ENCODE measurements at places on chromosomes 7 and 10. TPM values are rescaled to one million over a fixed set of nuclear protein-coding genes. Genes with fewer than 3 reads are reported as not detected.
A peak's percentile ranks its signal among the peaks of the same experiment; 100 is the strongest.

DNA sequence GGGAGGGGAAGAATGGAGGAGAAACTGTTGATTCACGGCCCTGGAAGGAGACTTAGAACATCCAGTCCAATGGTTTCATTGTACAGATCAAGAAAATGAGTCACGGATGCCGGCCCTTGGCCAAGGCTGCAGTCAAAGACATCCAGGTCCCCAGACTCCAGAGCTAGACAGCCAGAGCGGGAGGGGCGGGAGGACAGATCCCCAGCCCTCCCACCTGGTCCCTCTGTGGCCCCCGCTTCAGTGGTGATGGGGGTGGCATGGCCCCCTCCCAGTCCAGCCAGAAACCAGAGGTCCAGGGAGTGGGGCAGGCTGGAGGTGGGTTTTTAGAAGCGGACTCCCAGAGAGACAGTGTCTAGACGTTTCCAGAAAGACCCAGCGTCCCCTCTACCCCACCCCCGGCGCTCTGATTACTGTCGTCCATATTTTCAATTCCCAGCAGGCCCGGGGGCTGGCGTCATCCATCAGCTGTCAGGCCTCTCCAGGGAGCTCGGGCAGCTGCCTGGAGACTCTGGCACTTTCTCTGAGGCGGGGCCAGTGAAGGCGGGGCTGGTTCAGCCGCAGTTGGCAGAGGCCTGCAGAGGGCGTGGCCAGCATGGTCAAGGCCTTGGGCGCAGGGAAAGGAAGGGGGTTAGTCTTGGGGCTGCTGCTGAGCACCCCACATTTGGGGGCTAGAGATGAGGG, 8.0 kb upstream of the HSPB1 start:
- no peak for DNase-seq
- no peak overlapping the region for H3K27ac ChIP-seq
- H3K4me3 ChIP-seq = no peak overlapping the region
- H3K4me1 ChIP-seq = peaks cover 12% of the 10 kb centered on the region

- peaks cover 24% of the 10 kb centered on the region for H3K27me3 ChIP-seq
- no peak for DNase-seq
- H3K27ac ChIP-seq = no peak overlapping the region
- H3K36me3 ChIP-seq = peaks cover 2% of the 10 kb centered on the region
- peaks cover 3% of the 10 kb centered on the region for H3K4me1 ChIP-seq
Observed at GRCh38 chr7:158549616-158550393, 37.8 kb downstream of the PTPRN2 start.

- no peaks in the 10 kb centered on the region for H3K4me1 ChIP-seq
- no peak for DNase-seq
- H3K27me3 ChIP-seq = no peaks in the 10 kb centered on the region
- H3K4me3 ChIP-seq = no peak overlapping the region
- H3K36me3 ChIP-seq = peaks cover 2% of the 10 kb centered on the region
Observed at GRCh38 chr7:157224627-157225026, 85.9 kb downstream of the UBE3C start.

GRCh38 chr10:15313843-15314242, 57.2 kb downstream of the FAM171A1 start:
- no peak overlapping the region for H3K27ac ChIP-seq
- H3K4me1 ChIP-seq = peaks cover 7% of the 10 kb centered on the region
- H3K4me3 ChIP-seq = no peak overlapping the region

- H3K27me3 ChIP-seq = no peaks in the 10 kb centered on the region
- peak overlapping the region; percentile 90 for H3K4me3 ChIP-seq
- peak overlapping the region; percentile 96 for H3K27ac ChIP-seq
Observed at GRCh38 chr10:17234431-17234945, 6.4 kb downstream of the VIM start.

GRCh38 chr10:12375076-12375504, 25.7 kb downstream of the CAMK1D start:
- peaks cover 8% of the 10 kb centered on the region for H3K4me1 ChIP-seq
- DNase-seq = no peak
- H3K27ac ChIP-seq = no peak overlapping the region
- no peaks in the 10 kb centered on the region for H3K36me3 ChIP-seq
- no peaks in the 10 kb centered on the region for H3K27me3 ChIP-seq

GRCh38 chr7:107721286-107721685, 22.7 kb upstream of the CBLL1 start:
- H3K27me3 ChIP-seq = peaks cover 16% of the 10 kb centered on the region
- no peak overlapping the region for H3K4me3 ChIP-seq
- H3K4me1 ChIP-seq = peaks cover 10% of the 10 kb centered on the region
- peaks cover 6% of the 10 kb centered on the region for H3K36me3 ChIP-seq
- no peak for DNase-seq

DNA sequence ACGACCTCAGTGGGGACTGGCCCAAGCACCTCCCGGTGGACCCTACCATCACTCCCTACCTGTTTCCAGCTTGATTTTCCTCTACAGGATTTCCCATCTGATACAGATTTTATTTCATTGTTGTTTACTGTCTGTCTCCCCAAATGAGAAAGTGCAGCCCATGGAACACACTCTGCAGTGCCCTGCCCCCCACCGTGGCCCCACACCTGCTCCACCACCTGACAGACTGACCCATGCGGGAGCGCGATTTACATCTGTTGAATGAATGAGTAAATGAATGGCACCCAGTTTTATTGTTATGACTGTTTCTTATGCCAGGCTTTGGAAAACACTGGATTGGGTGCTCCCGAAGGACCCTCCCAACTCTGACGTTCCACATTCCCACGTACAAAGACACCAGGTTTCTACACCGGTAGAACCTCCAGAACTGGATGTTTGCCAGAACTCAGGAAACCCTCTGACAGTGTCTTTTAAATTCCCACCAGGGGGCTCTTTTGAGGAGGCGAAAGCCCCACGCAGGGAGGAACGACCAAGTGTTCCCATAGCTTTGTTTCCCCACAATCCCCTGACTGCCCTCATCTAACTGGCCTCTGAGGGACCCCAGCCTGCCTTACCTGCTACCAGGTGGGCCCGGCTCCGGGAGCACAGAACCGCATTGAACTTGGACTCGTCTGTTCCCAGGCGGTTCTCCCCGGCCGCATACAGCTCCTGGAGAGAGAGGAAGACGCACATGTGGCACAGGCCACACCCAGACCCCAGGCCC, 29.0 kb downstream of the PLAC9 start:
- H3K27ac ChIP-seq = peak overlapping the region; percentile 77
- H3K27me3 ChIP-seq = no peaks in the 10 kb centered on the region
- peaks cover 20% of the 10 kb centered on the region for H3K4me1 ChIP-seq
- H3K36me3 ChIP-seq = peaks cover 15% of the 10 kb centered on the region
- no peak for DNase-seq

- no peaks in the 10 kb centered on the region for H3K4me1 ChIP-seq
- H3K36me3 ChIP-seq = no peaks in the 10 kb centered on the region
- no peak overlapping the region for H3K4me3 ChIP-seq
- H3K27me3 ChIP-seq = peaks cover 41% of the 10 kb centered on the region
- DNase-seq = no peak
Observed at GRCh38 chr7:35492451-35493175, 202.3 kb downstream of the HERPUD2 start.

DNA sequence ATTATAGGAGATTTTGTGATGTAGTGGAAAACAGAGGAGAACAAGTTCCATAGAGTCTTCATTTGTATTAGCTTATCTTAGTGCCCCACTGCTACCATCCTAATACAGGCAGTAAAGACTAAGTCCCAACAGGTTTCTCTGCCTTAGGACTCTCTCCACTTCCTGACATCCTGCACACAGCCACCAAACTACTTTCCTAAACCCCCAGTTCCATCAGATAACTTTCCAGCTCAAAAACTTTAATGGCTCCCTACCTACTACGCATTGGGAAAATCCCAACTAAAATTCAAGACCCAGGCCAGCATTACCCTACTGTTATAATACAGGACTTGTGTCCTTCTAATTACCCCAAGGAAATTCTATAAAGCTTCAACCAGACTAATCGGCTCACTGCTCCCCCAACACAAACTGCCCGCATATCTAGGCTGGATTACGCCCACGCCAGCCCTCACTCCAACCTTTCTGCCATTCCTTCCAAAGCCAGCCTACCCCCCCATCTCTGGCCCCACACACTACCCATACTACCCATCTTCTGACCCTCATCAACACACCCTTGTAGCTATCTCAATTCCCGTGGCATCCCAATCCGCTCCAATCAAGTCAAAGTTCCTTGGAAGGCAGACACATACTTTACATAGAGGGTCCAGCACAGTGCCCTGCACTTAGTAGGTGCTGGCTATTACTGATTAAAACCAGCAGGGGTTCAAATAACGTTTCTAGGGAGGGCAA, 1.4 kb downstream of the IDE start:
- peaks cover 35% of the 10 kb centered on the region for H3K4me1 ChIP-seq
- H3K27me3 ChIP-seq = no peaks in the 10 kb centered on the region
- peak overlapping the region; percentile 90 for H3K27ac ChIP-seq
- no peaks in the 10 kb centered on the region for H3K36me3 ChIP-seq
- no peak for DNase-seq
- peak overlapping the region; percentile 84 for H3K4me3 ChIP-seq

DNA sequence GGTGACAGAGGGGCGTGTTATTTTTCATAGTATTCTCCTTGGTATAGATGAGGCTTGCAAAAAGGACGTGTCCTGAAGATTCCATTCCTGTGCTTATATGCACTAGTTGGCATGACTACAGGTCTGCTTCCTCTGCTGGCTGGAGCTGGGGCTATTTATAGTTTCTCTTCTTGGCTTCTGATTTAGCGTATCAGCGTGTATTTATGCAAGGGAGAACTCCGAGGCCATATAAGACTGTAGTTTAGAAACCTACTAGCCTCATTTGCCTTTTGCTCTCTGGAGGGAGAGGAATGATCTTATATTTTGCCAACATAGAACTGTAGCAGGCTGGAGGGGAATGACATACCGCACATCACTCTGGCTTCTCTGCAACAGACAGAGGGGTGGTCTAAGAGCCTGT, 39.7 kb downstream of the CACNB2 start:
- DNase-seq = no peak
- peaks cover 2% of the 10 kb centered on the region for H3K36me3 ChIP-seq
- no peaks in the 10 kb centered on the region for H3K4me1 ChIP-seq
- H3K4me3 ChIP-seq = no peak overlapping the region
- H3K27ac ChIP-seq = no peak overlapping the region

CALML5 gene
- not detected for total RNA-seq

GRCh38 chr7:149874644-149875028, 867 bp downstream of the ATP6V0E2 start:
- H3K36me3 ChIP-seq = no peaks in the 10 kb centered on the region
- no peak for DNase-seq
- H3K27ac ChIP-seq = peak overlapping the region; percentile 86
- peak overlapping the region; percentile 90 for H3K4me3 ChIP-seq

CPED1 gene
- total RNA-seq = 0.40 TPM

DNA sequence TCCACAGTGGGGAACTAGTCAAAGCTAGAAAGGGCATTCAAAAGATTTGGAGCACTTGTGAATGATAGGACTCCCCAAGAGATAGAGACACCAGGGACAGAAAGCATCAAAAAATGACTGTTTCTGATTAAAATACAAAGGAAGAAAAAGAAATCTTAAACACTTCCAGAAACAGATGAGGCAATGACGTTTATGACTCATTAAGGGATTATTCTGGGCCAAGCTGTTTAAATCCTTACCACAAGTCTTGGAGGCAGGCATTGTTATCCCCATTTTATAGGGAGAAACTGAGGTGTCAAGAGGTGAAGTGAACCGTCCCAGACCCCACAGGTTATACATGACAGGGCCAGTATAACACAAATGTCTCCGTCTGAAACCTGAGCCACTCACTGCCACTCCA, 68.3 kb upstream of the AMPH start:
- no peaks in the 10 kb centered on the region for H3K36me3 ChIP-seq
- H3K27ac ChIP-seq = no peak overlapping the region
- H3K27me3 ChIP-seq = peaks cover 8% of the 10 kb centered on the region
- no peak for DNase-seq
- H3K4me1 ChIP-seq = no peaks in the 10 kb centered on the region

DNA sequence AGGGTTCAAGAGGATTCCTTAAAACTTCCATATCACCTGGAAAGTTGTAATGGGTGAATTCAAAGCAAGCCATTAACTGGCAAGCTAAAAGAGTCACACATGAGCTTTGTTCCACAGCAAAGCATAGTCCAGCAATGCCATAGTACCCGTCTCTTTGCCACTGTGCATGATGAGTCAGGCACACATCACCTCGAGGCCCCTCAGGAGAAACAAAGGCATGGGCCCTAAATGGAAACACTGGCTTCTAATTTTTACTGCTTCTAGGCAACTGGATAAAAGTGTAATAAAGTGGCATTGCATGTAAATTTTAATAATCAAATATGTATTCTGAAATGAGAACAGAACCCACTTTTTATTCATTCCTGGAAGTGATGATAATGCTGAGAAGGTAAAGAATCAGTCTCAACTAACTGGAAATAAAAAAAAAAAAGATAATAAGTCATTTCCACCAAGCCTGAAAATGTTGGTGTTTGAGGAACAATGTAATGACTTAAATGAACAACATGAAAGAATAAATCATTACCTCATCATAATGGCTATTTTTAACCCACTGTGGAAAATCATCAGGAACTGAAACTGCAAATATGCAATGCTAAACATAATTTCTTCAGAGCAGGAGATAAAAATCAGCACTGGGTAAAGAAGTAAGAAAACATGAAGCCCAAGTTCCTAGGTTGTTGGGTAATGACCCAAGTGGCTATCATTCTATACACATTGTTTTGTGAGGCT, 104.9 kb downstream of the CDK6 start:
- DNase-seq = no peak
- no peak overlapping the region for H3K4me3 ChIP-seq
- H3K4me1 ChIP-seq = peaks cover 22% of the 10 kb centered on the region
- peaks cover 6% of the 10 kb centered on the region for H3K36me3 ChIP-seq
- peak overlapping the region; percentile 53 for H3K27ac ChIP-seq
- no peaks in the 10 kb centered on the region for H3K27me3 ChIP-seq

DNA sequence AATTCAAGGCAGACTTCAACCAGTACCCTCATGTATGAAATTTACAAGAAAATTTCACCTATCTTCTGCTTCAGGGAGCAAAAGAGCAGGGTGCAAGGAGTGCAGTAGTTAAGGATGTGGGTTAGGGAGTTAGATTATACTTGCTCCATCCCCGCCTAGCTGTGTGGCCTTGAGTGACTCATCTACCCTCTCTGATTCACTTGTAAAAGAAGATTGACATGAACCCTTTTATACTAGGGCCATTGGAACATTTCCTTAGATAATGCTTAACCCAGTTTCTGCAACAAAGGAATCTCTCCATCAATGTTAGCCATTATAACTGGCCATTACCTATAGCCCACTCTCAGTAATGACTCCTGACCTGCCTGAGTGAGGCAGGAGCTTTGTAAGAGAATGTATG, 10.2 kb upstream of the HSPA12A start:
- H3K36me3 ChIP-seq = no peaks in the 10 kb centered on the region
- DNase-seq = no peak
- H3K27ac ChIP-seq = no peak overlapping the region

- no peak for DNase-seq
- no peak overlapping the region for H3K27ac ChIP-seq
- no peaks in the 10 kb centered on the region for H3K27me3 ChIP-seq
- no peak overlapping the region for H3K4me3 ChIP-seq
- no peaks in the 10 kb centered on the region for H3K36me3 ChIP-seq
- H3K4me1 ChIP-seq = no peaks in the 10 kb centered on the region
Observed at GRCh38 chr7:48959676-48960075, 35.3 kb downstream of the CDC14C start.

GRCh38 chr7:91512958-91513357, 248.7 kb downstream of the FZD1 start:
- no peaks in the 10 kb centered on the region for H3K4me1 ChIP-seq
- H3K27me3 ChIP-seq = no peaks in the 10 kb centered on the region
- DNase-seq = no peak
- no peak overlapping the region for H3K27ac ChIP-seq
- no peak overlapping the region for H3K4me3 ChIP-seq

Measured in T-helper 17 cell (primary cell).